ENCODE measurements at places on chromosomes 13 and 19.

- DNase-seq: no peak
These were observed 108.7 kb upstream of the UBL3 start for GRCh38 chr13:29959086-29959485.

GRCh38 chr19:16033136-16033530, 43.2 kb upstream of the TPM4 start:
- no peak for DNase-seq

DNA sequence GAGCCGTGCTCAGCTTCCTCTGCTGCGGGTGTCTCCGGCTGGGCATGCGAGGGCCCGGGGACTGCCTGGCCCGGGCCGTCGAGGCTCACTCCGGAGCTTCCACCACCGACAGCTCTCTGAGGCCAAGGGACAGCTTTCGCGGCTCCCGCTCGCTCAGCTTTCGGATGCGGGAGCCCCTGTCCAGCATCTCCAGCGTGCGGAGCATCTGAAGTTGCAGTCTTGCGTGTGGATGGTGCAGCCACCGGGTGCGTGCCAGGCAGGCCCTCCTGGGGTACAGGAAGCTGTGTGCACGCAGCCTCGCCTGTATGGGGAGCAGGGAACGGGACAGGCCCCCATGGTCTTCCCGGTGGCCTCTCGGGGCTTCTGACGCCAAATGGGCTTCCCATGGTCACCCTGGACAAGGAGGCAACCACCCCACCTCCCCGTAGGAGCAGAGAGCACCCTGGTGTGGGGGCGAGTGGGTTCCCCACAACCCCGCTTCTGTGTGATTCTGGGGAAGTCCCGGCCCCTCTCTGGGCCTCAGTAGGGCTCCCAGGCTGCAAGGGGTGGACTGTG, 1.2 kb downstream of the S1PR4 start:
- peak; percentile 40 for DNase-seq

DNA sequence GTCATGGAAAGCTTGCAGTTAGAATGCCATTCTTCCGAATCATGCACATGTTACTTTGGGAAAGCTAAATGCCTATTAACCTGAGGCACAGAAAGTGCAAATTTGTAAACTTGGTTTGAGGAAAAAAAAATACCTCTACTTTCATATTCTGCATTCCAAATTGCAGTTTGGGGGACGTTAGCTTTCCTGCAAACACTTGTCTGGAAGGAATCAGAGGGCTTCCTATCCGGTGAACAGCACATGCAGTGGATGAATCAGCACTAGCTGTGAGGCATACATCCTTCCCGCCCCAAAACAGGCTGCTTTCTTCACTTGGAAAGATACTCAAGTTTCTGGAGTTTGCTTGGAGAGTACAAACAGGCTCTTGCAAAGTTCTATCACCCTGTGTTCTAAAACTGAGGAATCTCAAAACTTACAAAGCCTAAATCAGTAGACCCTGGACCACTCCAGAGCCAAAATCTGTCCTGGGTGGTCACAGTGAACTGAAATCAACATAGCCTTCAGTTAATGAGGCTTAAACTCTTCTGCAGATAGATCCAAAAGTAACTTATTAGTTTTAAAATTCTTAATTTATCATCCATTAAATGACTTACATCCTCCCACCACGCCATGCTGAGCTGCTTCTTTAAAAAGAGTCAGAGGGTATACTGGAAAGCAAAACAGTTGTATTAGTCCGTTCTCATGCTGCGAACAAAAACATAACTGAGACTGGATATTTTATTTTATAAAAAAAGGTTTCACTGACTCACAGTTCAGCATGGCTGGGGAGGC, 802.3 kb upstream of the ARGLU1 start:
- DNase-seq: no peak

Data from activated CD4-positive, alpha-beta T cell treated with anti-CD3 and anti-CD28 coated beads, Interleukin-2, Interleukin-4, amounts not matched to agents 100 ng/mL and 50 ng/mL, durations not matched to agents 16 hours and 8 hours (primary cell).